Kasumi-1 (cell line): ENCODE measurements at places on chromosomes 6 and 20.
A peak's percentile ranks its signal among the peaks of the same experiment; 100 is the strongest.

DNA sequence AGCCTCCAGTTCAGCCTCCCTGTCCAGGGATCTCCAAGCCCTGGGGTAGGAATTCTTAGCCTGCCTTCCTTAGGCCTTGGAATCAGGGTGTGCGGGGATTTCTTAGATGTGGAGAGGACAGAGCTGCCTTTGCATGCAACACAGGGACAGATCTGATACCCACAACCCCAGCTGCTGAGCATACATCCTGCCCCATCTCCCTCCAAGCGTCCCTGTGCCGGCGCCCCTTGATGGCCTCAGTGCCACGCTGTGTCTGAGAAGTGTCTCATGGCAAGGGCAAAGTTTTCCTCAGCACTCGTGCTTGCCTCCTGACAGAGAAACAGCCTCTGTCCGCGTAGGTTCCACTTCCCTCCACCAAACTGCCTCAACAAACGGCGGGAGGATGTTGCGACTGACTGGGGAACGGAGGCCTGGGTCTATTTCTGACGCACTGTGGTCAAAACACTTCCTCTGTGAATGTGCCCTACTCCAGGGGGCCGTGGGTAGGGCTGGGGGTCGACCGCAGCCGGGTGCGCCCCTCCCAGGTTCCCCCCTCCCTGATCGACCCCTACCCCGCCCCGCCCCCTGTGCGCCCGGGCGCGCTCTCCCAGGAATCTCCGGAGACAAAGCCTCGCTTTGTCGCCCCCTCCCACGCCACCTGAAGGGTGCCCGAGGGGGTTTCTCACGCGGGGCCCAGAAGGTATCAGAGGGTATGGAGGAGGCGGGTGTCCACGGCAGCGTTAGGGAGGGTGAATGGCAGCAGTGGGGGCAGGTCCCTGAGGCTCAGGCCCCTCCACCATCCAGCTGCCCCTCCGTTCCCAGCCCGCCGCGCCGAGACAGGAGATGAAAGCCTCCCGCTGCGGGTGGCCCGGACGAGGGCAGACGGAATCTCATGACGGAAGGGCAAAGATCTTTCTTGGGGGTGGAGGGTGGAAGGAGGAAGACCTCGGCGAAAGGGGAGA, 806 bp downstream of the MICAL1 start:
- DNase-seq, result peak; percentile 71

DNA sequence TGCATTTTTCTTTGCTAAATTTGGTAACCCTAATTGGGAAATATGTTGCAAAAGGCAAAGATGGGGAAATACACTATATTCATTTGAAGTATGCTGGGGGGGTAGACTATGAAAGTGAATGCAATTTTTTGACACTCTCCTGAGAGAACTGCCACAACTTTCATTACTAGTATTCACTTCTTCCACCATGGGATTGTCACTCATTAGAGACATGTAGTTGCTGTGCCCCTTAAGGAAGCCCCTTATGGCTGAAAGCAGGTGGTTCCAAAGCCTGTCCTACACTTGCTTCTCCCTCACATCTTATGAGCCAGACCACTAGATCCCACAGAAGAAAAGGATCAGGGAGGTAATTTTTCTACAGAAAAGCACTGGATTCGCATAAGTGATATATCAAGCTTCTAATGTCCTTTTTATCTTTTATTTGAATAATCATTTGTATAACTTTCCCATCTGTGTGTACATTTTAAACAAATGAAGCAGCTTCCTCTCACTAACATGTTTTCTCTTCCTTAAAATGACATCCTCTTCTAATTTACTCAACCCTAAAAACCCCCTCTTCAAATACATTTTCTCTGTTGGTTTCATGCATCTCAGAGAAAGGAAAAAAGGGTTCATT, 83.8 kb downstream of the GCLC start:
- DNase-seq, result no peak

- peak; percentile 7 for DNase-seq
Observed at GRCh38 chr6:13120483-13121482, 207.6 kb downstream of the TBC1D7 start.

GRCh38 chr6:49732781-49733180, 11.4 kb downstream of the CRISP3 start:
- no peak for DNase-seq

GRCh38 chr6:57158658-57159057, 13.5 kb upstream of the BAG2 start:
- DNase-seq, result no peak

GRCh38 chr6:77097940-77098339, 365.4 kb downstream of the HTR1B start:
- peak; percentile 35 for DNase-seq

- no peak for DNase-seq
Observed at GRCh38 chr20:40427026-40427425, 262.0 kb downstream of the MAFB start.

- DNase-seq, result no peak
Observed at GRCh38 chr6:79215213-79215824, 19.2 kb downstream of the HMGN3 start.
